ENCODE measurements at places on chromosomes 3 and 15.

GRCh38 chr15:92195241-92195640 lies 198.4 kb upstream of the ST8SIA2 start:
- DNase-seq = no peak

- no peak for DNase-seq
Observed at GRCh38 chr15:96261575-96262034, 68.9 kb upstream of the NR2F2 start.

GRCh38 chr3:79954756-79955155 lies 187.0 kb upstream of the ROBO1 start:
- no peak for DNase-seq

DNA sequence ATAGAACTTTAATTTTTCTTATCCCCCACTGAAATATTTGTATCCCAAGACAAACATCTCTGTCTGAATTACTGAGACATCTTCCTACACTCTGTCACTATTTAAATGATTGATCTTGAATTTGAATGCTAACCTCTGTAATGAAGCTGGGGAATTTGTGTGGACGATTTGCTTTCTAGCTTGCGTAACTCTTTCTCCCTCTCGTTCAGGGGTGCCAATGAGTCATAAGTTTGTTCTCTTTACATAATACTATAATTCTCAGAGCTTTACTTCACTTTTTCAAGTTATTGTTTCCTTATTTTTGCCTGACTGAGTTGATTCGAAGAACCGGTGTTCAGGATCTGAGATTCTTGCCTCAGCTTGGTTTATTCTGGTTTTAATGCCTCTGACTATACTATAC lies 783.3 kb upstream of the CADM2 start:
- DNase-seq = no peak

DNA sequence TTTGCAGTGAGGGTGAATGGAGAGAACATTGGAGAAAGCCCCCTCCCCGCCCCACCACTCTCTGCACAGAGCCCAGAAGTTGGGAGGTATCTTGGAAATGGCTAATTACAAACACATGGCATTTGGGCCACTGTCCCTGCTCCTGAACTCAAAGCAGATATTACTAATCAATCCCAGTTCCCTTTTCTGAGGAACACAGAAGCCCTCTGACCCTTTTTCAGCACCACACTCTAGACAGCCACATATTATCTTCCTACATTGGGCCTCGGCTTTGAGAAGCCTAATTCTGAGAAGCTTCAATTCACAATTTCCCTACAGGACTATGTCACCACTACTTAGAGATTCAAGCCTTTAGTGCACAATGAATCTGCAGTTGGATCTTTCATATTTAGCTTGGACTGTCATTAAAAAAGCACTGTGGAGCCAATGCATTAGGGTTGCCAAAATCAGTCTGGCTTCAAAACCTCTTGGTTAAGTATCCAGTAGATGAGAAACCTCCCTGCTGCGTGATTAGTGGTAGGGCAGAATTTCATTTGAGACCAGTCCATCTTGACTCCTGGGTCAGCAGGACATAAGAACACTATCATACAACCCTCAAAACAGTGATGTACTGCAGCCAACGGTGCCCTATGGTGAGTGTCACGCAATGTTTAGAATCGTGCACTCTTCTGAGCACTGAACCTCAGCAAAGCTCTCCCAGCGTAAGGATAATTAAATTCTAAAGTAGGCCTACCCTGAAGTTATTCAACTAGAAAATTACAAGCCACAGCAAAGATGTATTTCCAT lies 26.1 kb downstream of the MGLL start:
- no peak for DNase-seq

DNA sequence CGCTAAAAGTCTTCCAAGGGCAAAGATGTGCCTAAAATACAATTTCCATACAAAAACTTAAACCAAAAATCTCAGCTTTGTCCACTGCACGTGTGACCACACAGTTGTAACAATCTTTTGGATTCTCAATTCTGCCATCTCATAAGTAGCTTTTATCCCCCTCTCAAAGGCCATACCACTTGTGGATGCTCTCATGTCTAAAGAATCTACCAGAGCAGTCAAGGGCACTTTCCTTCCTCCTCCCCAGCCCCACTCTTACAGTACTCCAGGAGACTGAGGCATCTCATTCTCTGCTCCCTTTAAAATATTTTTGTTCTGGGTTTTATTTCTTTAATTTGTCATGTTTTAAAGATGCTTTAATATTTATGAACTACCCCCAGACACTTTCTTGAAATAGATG lies 102.3 kb upstream of the PFN2 start:
- no peak for DNase-seq

DNA sequence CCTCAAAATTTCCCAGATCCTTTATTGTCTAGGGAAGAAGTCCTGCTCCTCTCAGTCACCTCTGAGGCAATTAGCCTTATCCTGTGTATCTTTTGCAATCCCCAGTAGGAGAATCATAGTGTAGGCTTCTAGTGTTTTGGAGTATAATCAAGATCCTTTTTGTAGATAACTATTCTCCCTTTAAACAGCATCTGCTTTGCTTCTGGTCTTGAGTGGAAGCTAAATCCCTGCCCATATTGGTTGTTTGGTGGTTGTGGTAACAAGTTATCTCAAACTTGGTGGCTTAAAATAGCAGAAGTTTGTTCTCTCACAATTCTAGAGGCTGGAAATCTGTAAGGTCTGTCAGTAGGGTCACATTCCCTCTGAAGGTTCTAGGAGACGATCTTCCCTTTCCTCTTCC lies 217.5 kb upstream of the RASGRP1 start:
- no peak for DNase-seq

DNA sequence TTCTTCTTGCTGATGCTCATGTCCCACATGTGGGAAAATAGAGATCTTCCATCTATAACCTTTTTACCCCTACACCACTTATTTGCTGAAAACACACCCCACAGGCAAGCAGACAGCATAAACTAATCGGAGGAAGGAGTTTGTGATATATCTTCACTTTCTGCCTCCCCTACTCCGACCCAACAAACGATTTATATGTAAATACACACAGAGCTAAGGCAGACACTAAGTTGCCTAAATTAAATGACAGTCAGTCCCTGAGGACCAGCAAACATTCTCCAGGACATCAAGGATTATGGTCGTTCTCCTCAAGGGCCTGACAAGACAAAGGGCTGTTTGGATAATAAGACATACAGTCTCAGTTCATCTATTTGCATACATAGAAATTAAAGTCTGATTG lies 552.5 kb downstream of the ROBO1 start:
- no peak for DNase-seq

DNA sequence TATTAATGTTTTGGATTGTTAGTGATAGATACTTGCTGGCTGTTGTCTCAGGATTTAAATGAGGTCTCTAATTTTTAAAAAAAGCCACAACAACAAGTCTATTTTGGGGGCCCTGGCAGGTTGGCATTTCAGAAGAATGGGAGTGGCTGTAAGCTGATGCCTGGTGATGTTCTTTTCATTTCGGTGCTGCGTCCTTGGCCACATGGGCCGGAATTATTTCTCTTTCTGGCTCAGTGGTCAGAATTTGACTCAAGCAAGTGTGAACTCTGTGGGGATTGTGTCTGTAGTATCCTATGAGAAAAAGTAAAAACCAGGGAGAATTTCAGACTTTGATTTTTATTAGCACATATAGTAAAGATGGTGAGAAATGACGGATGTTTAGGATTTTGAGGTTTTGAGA lies 203.0 kb downstream of the AKAP13 start:
- no peak for DNase-seq

GRCh38 chr15:99126131-99126588 lies 21.3 kb downstream of the SYNM start:
- no peak for DNase-seq

DNA sequence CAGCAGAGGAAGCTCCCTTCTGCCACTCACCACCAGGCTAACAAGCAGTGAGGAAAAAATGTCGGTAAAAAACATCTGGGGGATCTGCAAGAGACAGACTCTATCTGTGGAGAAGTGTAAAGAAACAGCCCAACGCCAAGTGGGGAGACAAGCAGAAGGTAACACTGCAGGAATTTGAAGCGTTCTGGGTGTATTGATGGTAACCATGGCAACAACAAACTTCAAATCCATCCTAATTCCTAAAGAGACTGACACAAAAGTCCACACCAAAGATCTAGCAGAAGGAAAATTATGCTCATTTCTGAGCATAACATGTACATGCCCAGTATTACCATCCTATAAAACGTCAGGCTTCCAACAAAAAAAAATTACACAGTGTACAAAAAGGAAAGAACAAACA lies 449.3 kb downstream of the GABRB3 start:
- no peak for DNase-seq

GRCh38 chr3:186825872-186826409 lies 16.6 kb upstream of the ADIPOQ start:
- DNase-seq = no peak

DNA sequence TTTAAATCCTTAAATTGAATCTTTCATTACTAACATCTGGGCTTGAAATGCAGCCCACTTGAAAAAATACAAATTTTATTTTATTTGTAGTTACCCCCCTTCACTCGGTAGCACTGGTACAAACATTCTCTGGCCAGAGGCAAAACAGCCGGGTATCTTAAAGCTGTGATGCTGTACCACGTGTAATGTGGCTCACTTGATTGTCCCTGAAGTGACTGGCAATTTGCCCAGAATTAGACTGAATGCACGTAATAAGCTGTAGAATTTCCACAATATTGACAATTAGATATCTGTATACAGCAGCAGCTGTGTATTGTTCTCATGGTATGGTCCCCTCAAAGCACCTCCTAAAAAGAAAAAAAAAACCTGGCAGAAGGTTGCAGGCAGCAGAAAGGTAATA lies 192.8 kb upstream of the TBC1D5 start:
- DNase-seq = no peak

DNA sequence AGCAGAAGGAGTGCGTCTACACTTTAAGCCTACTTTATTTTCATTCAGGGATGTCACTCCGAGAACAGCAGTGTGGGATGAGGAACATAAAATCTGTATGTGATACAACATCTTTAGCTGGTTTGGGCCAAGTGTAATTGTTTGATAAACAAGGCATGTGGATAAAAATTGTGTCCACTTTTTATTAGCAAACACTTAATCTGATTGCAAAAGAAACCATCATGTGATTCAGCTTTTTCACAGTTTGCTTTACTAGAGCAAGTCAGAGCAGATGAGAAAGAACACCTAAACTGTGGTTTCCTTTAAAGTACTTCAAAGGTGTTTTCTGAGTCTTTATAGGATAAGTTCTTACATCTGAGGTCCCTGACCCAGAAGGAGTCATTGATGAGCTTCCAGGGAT lies 237.9 kb downstream of the THSD4 start:
- DNase-seq = no peak

DNA sequence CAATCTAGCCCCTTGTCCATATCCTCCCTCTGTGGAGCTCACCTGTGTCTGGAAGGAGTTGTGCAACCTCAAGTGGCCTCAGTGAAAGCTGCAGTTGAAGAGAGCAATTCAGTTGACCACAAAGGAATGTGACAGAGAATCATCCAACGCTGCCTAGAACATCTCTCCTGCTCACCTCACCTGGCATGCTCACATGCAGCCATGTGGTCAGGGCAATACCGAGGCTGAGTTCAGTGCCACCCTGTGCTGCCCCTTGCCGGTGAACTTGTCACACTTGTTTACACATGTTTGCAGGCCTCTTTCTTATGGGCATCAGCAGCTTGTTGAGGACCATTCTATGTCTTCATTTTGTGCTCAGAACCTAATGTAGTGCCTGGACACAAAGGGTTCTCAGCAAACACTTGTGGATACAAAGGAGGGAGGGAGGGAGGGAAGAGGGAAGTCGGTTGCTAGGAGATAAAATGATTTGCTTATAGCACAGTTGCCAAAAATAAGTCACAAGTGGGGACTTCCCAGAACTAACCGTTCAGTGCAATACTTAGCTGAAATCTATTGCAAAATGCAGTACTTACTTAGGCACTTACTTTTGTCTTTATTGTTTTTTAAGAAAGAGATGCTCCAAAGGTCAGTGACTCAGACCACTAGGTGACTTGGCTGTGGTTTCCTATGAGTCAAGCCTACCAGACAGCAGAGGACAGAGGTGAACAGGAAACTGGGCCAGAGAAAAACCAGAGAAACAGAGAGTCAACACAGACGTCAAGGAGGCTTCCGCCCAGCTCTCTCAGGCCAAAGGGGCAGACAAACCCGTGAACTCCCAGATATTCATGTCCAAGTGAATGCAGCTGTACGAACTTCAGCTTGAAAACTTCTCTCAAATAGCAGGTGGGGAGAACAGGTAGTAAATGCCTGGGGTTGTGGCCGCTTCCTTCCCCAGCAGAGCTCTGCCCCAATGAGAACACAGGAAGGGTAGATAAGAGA lies 227.8 kb upstream of the CTNNB1 start:
- DNase-seq = peak; percentile 72

GRCh38 chr3:96959474-96959873 lies 145.1 kb downstream of the EPHA6 start:
- no peak for DNase-seq

DNA sequence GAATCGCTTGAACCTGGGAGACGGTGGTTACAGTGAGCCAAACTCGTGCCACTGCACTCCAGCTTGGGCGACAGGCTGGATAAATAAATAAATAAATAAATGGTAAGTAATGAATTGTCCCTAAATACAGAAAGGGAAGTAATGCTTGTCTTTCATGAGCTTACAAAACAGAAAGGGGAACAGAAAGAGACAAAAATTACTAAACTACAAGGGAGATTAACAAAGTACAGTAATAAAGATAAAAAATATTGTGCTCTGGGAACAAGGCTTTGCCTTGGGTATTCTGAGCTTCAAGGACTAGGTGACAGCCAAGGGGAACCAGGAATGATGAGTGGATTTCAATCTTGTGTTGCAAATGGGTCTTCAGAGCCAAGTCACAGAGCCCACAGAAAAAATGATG lies 9.2 kb upstream of the HLTF start:
- no peak for DNase-seq

GRCh38 chr3:155442072-155442471 lies 148.6 kb upstream of the STRIT1 start:
- DNase-seq = no peak

DNA sequence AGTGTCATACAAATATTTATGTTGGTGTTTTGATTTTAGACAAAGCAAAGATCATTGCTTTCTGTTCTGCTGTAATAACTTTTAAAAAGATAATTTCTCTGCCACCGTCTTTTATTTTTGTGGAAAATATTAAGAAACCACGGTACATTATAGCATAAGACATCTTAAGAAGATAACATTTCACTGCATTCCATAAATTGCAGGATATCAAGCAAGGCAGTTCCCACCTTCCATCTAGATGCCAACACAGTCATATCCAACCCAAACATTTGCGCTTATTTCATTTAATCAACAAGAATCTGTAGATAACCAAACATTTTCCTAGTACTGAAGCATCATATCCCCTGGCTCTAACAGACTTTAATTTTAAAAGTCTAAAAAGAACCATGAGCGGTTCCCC lies 25.1 kb downstream of the ARHGAP31 start:
- no peak for DNase-seq

GRCh38 chr3:80889535-80889934 lies 871.9 kb downstream of the GBE1 start:
- DNase-seq = no peak

DNA sequence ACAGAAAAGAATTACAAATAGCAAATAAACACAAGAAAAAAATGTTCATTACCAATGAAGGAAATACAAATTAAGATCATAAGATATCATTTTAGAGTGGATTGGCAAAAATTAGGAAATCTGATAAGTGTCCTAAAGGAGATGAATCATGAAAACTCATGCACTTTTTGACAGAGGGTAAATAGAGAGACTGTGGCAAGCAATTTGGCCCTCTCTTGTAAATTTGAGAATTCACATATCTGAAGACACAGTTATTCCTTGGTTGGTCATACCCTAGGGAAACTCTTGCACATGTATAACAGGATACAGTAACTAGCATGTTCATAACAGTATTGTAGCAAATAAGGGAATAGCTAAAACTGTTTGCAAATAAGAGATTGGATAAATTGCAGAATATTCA lies 246.0 kb upstream of the GADL1 start:
- no peak for DNase-seq
